ENCODE measurements at places on chromosomes 6 and 20.

- DNase-seq, result no peak
Measured at GRCh38 chr20:47929368-47930115, 144.3 kb upstream of the SULF2 start.

DNA sequence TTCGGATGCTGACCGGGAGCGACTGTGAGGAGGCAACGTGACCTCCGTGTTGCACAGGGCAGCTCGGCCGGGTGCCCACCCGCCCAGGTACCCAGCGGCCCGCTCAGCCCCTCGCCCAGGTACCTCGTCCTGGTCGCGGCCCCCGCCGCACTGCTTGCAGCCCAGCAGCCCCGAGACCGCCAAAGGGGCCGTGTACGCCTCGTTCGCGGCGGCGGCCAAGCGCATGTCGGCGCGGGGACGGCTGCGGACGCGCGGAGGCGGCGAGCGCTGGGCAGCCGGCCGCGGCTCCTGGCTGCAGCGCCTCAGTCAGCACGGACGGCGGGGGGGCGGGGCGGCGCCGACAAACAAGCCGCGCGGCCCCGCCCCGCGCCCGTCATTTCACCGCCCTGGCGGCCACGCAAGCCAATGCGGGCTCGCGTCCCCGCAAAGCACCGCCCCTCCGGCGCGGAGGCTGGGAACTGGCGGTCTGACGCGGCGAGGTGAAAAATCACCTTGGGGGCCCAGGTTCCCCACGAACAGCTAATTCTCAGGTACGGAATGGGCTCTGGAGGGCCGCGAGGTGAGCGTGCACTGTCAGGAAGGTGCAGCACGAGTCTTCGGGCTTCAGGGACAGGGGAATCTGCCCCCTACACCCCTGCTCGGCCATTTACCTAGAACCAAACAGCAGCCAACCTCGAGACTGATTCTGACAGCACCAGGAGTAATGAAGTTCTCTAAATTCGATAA, 85.2 kb downstream of the SESN1 start:
- peak; percentile 89 for DNase-seq

DNA sequence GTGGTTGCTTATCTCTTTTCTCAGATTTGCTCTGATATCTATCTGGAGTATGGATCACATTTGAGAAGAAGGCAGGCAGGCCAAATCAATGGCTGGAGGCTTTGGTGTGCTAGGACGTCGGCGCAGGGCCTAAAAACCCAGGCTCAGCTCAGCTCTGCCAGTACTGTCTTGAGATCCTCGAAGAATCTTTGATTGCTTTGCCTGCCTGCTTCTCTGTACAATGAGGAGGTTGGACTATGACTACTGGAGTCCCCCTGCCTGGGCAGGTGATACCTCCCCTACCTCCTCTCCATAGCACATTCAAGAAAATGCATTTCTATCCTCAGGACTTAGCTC, 25.1 kb downstream of the KCNK5 start:
- DNase-seq, result no peak

DNA sequence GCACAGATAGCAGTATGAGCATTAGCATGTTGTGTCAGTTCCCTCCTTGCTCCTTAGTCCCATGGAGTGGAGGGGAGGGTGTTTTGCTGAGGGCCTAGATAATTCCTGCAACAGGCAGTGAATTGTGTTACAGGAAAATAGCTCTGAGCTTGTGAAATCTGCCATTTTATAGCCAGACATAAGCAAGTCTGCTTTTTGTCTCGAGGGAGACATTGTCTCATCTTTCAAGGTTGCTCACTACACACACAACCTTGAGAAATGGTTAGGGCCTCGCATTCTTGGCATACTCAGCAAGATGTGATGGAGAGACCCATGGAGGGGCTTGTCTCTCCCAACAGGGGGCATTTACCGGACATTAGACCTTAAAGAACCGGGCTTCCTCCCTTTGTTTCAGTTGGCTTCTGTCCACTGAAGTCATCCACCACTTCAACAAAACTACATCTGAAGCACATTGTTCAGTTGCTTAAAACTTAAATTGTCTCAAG, 108.0 kb upstream of the FOXO3 start:
- no peak for DNase-seq

DNA sequence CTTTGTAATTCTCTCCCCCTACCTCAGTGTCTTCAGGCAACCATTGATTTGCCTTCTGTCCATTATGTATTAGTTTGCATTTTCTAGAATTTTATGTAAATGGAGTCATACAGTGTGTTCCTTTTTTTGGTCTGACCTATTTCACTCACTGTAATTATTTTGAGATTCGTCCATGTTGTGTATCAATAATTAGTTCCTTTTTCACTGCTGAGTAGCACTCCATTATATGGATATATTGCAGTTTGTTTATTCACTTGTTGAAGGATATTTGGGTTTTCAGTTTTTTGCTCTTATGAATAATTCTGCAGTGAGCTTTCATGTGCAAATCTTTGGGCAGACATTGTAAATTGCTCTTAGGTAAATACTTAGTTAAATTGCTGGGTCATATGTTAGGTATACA, 97.1 kb downstream of the CTNNBL1 start:
- no peak for DNase-seq

GRCh38 chr6:149235130-149235561, 82.4 kb upstream of the TAB2 start:
- no peak for DNase-seq

Data from activated T-helper 1 cell treated with anti-CD3 and anti-CD28 coated beads, Interleukin-2, amount 50 U/mL, for 16 hours (primary cell).